ENCODE measurements at places on chromosomes 3 and 15. TPM values are rescaled to one million over a fixed set of nuclear protein-coding genes. Genes with fewer than 3 reads are reported as not detected.
A peak's percentile ranks its signal among the peaks of the same experiment; 100 is the strongest.

GRCh38 chr3:7332696-7333095, 471.8 kb downstream of the GRM7 start:
- no peak overlapping the region for H3K27ac ChIP-seq
- no peak overlapping the region for H3K4me3 ChIP-seq
- H3K4me1 ChIP-seq = no peaks in the 10 kb centered on the region
- H3K36me3 ChIP-seq = peaks cover 2% of the 10 kb centered on the region
- DNase-seq = no peak

DNA sequence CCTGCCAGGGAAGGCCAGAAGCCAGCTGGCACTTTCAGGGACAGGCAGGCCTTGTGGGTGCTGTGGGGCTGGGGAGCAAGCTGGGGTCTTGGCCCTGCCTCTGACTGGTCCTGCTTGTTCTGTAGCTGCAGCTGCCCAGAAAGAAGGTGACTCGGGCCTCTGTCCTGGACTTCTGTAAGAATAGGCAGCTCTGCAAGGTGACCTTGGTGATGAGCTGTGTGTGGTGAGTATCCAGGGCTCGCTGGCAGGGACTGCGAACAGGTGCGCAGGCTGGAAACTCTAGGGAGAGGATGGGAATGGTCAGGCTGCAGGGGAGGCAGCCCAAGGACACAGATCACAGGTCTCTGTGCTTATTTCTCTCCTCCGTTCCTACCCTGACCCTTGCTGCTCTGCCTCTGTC, 31.2 kb downstream of the SLC22A14 start:
- H3K36me3 ChIP-seq = no peaks in the 10 kb centered on the region
- no peak overlapping the region for H3K27ac ChIP-seq
- H3K27me3 ChIP-seq = peaks cover 2% of the 10 kb centered on the region
- no peaks in the 10 kb centered on the region for H3K4me1 ChIP-seq

DNA sequence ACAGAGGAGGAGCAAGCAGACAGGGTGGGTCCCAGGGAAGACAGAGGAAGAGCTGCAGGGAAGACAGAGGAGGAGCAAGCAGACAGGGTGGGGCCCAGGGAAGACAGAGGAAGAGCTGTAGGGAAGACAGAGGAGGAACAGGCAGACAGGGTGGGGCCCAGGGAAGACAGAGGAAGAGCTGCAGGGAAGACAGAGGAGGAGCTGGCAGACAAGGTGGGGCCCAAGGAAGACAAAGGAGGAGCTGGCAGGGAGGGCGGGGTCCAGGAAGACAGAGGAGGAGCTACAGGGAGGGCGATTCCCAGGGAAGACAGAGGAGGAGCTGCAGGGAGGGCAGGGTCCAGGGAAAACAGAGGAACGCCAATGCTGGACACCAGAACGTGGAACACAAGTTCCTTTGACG, 66.5 kb downstream of the PLXNA1 start:
- H3K27me3 ChIP-seq = no peaks in the 10 kb centered on the region
- H3K27ac ChIP-seq = peak overlapping the region; percentile 35
- DNase-seq = no peak
- H3K36me3 ChIP-seq = peaks cover 5% of the 10 kb centered on the region
- H3K4me3 ChIP-seq = no peak overlapping the region
- peaks cover 9% of the 10 kb centered on the region for H3K4me1 ChIP-seq

DNA sequence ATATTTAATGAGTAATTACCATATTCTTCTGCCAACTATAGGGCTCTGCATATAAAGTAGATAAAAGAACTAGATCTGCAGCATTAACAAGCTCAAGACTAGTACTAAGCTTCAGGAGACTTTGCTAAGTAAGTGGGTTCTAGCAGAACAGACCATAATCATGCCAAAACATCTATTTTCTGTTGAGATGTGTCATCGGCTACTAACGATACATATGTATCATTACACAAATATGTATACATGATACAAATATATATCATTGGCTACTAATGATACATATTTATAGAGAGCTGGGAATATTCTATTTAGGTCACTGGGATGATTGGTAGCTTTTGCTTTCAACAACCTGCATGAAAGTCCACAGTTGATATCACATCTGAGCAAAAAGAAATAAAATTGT, 185.8 kb upstream of the DCBLD2 start:
- no peak overlapping the region for H3K27ac ChIP-seq
- no peaks in the 10 kb centered on the region for H3K4me1 ChIP-seq
- H3K36me3 ChIP-seq = no peaks in the 10 kb centered on the region
- no peak for DNase-seq
- H3K27me3 ChIP-seq = peaks cover 28% of the 10 kb centered on the region
- no peak overlapping the region for H3K4me3 ChIP-seq

- H3K27ac ChIP-seq = no peak overlapping the region
- H3K4me3 ChIP-seq = no peak overlapping the region
- DNase-seq = no peak
- no peaks in the 10 kb centered on the region for H3K27me3 ChIP-seq
Measured at GRCh38 chr15:34359416-34359815, 7.6 kb downstream of the LPCAT4 start.

CCR1 gene
- total RNA-seq = 0.12 TPM

KBTBD12 gene
- total RNA-seq = not detected

TWF2 gene
- 31.7 TPM for total RNA-seq

LRRC2 gene
- total RNA-seq = 0.12 TPM

RHOV gene
- total RNA-seq = 0.80 TPM

Measured in neural crest cell (in vitro differentiated cells).